Ascending aorta (tissue), 2 donors: ENCODE measurements at places on chromosomes 3 and 15. TPM values are rescaled to one million over a fixed set of nuclear protein-coding genes. Genes with fewer than 3 reads are reported as not detected.

GRCh38 chr3:122858373-122858772 lies 63.5 kb downstream of the SLC49A4 start:
- DNase-seq: no peak
- no peak overlapping the region for H3K4me3 ChIP-seq
- no peaks in the 10 kb centered on the region for H3K4me1 ChIP-seq
- no peak overlapping the region for H3K27ac ChIP-seq
- no peaks in the 10 kb centered on the region for H3K27me3 ChIP-seq

Gene C3orf49
- not detected for total RNA-seq

Gene EIF4G1
- total RNA-seq: 192 TPM

DNA sequence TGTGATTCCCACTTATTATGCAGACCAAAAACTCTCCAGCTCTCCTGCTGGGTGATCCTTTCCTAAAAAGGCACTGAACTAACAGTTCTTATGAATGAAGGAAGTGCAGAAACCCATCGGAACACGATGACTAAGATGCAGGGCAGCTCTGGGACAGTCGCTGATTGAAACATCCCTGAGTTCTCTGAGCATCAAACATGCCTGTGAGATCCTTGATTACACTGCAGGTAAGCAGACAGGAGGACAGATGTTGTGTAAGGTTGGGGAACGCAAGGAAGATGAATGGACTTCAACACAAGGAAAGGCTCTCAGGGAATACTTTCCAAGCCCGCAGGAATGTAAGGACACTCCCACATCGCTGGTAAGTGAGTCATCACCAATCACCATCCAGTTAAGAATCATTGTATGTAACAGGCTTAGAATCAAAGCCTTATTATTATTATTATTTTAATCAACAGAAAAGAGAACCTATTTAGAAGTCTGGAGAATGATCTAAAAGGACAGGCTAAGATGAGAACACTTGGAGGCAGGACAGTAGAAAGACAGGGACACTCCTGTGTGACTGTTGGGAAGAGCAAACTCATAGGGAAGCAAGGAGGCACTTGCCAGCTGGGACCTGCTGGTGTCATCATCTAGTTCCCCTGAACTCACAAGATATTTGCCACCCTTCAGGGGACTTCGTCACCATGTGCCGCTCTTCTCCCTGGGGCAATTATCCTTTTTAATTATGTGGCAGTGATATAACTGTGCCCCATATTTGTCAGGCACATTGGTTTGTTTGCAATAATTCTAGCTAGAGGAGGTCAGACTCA lies 26.0 kb downstream of the TMEM158 start:
- no peak overlapping the region for H3K27ac ChIP-seq
- H3K27me3 ChIP-seq: no peaks in the 10 kb centered on the region

Gene CEP19
- 2.6 TPM for total RNA-seq
